ENCODE measurements at places on chromosomes 5 and 9.

DNA sequence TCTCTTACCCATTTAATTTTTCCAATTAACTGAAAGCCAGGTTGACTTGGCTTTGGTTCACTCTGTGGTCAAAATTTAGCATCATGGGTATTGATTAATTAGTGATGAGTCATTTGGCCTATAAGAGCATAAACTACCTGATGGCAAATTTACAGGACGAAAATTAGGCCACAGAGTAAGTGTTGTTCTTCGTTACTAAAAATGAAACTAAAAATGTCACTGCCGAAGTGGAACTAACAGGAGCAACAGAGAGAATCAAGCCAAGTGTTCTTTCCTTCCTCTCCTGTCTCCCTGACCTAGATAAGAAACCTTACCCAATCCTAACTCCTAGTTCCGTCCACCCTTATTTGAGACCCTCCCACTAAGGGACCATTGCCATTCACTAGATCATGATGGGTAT lies 176.9 kb downstream of the RAB3C start:
- DNase-seq: no peak

GRCh38 chr5:147751-148150 lies 43.5 kb upstream of the LRRC14B start:
- DNase-seq: no peak

DNA sequence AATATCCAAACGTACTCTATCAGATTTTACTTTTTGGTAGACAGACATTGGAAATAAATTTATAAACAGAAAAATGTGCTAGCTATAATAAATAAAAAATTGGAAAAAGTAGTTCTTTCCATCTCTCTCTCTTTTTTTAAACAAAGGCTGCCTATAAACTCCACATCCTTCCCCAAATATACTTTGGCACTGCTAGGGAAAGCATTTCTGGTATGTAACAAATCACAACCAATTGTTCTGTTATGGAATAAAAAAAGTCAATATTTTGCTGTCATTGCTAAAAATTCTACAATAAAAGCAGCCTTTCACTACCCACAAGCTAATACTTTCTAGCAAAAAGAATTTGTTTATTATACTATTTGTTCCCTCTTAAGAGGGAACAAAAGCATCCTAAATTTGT lies 169.2 kb upstream of the TARS1 start:
- no peak for DNase-seq

DNA sequence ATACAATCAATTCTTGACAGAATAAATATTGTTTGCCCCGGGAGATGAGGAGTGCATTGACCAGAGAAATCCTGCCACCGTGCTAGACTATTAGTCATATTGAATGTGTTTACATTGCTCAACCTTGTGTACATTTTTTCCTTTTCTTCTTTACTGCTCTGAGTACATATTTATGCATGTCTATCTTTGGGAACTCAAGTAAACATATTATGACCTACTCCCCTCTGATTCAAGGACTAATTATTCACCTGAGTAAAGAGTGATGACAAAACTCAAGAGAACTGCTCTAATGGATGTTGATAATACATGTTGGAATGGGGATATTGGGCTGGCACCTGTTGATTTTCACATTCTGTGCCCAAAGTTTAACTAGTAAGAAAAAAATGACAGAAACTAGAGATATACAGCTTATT lies 3.9 kb upstream of the SPINK1 start:
- DNase-seq: no peak

All from upper lobe of left lung (tissue), 6 donors.